ENCODE measurements at places on chromosomes 5 and 9.

GRCh38 chr5:127930311-127930710, 153.3 kb upstream of the SLC12A2 start:
- DNase-seq = no peak

DNA sequence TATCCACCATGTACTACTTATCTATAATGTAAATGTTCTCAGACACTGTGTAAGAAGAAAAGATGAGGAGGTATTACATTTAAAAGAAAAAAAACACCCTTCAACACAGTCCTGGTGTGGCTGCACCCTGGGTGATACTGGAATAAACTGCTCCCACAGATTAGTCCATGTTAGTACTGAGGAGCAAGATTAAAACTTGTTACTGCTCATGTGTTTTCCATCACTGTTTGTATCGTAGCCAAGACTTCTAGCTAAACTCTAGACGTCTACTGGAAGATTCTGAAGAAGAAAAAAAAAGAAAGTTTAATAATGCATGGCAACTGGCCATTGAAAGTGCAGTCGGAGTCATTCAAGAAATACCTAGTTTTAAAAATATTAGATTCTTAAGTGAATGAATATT, at the start of gene ASPN:
ASPN (minus strand) TSS at position 178 of the 400 bp plus-strand sequence.
- DNase-seq = no peak

DNA sequence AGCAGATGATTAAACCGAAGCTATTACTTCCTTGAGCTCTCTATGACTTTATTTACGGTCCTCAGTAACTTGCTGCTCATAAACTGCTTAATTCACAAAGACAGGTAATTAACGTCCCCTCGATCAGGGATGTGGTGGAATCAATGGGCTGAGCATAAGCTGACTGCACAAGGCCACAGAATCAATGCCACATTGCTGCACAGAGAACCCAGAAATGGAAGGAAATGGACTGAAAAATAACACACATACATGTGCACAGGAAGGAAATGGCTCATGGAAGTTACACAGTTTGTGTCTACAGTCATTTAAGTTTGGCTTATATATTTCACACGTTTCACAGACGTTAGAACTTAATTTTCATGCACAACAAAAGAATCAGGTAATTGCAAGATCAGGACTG, 118.3 kb upstream of the KLF9 start:
- DNase-seq = no peak

GRCh38 chr5:120502531-120502930, 38.4 kb downstream of the PRR16 start:
- DNase-seq = no peak

GRCh38 chr9:129487658-129488483, 133.0 kb downstream of the C9orf50 start:
- no peak for DNase-seq

DNA sequence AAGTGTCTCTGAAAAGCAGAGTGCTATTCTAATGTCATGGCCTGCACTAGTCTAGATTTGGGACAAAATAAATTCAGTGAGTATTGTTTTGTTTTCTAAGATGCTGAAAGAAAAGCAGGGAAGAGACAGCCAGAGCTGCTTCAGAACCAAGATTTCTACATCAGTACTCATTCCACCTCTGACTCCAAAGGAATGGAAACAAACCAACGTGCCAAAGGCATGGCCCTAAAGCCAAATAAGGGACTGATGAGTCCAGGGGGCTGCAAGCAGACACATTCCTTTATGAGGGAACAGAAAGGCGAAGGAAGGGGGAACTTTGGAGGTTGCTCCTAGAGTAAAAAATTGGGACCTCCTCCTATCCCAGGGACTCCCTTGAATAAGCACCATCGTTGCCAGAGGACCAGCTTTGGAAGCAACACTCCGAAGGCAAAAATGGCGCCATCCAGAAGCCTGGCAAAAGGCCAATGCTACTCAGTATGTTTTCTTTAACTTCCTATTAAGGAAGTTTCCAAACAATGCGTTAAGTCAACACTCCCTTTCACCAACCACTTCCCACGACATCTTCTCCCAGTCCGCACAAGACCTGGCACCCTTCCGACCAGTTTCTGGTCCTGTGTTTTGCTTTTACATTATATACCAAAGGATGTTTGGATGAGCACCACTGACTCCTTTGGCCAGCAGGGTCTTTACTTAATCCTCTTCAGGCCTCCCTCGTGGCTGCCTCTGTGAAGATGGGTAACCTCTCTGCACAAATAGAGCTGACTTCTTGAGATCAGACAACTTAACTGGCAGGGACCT, 31.6 kb downstream of the ADAM19 start:
- no peak for DNase-seq

DNA sequence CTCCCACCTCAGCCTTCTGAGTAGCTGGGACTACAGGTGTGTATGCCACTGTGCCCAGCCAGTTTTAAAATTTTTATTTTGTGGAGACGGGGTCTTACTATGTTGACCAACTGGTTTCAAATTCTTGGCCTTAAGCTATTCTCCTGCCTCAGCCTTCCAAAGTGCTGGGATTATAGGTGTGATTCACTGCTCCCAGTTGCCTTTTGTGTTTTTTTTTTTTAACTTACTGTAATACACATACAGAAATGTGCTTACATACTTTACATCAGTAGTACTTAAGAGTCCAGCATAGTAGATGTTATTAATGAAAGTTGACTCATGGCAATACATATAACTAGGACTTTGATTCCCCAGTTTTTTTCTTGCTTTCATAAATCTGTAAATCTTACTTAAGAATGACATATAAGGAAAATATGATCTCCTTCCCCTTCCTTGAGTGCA, 4.7 kb downstream of the MAN2A1 start:
- DNase-seq = no peak

- DNase-seq = no peak
These were observed 14.0 kb downstream of the CCDC187 start for GRCh38 chr9:136289651-136290507.

GRCh38 chr9:2781336-2781735, 62.6 kb downstream of the PUM3 start:
- DNase-seq = no peak

DNA sequence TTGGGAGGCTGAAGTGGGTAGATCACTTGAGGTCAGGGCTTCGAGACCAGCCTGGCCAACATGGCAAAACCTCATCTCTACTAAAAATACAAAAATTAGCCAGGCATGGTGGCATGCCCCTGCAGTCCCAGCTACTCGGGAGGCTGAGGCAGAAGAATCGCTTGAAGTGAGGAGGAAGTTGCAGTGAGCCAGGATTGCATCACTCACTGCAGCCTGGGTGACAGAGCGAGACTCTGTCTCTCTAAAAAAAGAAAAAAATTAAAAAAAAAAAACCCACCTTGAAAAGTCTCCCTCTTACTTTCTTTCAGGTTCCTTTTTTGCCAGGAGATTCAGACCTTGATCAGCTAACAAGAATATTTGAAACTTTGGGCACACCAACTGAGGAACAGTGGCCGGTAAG, 34.2 kb downstream of the CDK7 start:
- DNase-seq = no peak

GRCh38 chr9:94995048-94995693, 268.7 kb downstream of the AOPEP start:
- no peak for DNase-seq

GRCh38 chr9:31983895-31984294, 400.5 kb upstream of the ACO1 start:
- no peak for DNase-seq

DNA sequence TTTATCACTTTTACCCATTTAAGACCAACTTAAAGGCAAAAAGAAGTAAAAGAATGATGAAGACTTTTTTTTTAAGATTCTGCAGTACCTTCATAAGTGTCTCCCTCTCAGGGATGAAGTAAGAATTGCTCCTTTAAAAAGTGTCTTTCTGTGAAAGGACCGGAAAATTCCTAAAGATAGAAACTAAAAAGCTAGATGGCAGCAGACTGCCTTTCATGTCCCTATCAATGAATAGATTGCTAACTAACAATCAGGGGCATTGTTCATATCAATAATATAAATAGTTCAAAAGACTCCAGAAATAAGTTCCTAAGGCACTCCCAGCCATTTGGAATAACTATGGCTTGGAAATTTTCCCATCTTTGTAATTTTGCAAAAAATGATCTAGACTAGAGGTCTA, 558.0 kb downstream of the PDE4D start:
- no peak for DNase-seq
